ENCODE measurements at places on chromosomes 5 and 9.
A peak's percentile ranks its signal among the peaks of the same experiment; 100 is the strongest.

DNA sequence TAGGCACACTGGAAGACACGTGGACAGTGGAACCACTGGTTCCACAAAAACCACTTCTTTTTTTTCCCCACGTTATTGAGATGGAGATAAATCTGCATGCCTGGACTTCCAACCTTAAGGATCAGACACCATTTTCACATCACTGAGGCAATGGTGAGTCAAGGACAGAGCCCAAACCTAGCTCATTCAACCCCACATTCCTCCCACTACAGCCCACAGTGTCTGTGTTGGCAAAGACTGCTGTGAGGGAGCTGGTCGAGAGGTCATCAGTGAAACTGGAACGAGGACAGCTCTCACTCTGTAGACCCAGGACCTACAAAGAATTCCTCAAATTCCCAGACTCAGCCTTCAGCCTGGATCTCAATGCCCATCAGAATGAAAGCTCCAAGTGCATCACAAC, 74.8 kb downstream of the ABCA1 start:
- no peak for DNase-seq

GRCh38 chr9:18154661-18155060, 319.3 kb upstream of the ADAMTSL1 start:
- no peak for DNase-seq

GRCh38 chr5:172175263-172175719, 12.7 kb downstream of the STK10 start:
- peak; percentile 90 for DNase-seq

- no peak for DNase-seq
Observed at GRCh38 chr5:165076686-165077085, 1571.3 kb downstream of the MAT2B start.

GRCh38 chr5:61489574-61489973, 157.5 kb downstream of the ZSWIM6 start:
- DNase-seq: no peak

DNA sequence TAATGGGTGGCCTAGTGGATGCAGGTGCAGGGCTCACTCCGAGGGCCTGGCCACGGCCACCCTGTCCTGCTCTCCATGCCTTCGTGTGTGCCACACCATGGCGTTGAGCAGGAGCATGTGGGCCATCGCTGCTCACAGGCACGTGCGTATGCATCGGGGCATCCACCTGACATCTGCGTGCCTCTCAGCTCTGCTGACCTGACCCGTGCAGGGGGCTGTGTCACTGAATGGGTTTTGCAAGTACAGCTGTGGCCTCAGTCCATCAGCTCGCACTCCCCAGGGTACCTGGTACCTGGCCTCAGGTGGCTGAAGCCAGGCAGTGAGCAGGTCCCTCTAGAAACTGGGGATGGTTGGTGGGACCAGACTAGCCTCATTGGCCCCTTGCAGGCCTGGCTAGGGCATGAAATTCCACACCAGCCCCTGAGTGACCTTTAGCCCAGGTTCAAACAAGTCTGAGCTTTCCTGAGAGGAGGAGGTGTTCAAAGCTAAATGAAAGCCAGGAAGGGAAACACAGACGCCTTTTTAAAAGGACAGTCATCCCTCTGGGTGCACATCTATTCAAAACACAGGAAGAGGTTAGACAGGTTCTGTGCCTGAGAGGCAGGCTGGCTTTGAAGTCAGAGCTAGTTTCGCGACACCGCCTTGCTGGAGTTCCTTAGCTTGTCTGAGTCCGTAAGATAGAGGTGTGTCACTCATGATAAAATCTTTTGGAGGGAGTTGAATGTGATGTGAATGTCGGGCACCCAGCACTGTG, 74.0 kb downstream of the MACROH2A1 start:
- DNase-seq: peak; percentile 37

- DNase-seq: peak; percentile 87
Observed at GRCh38 chr5:463952-464351, 21.0 kb downstream of the EXOC3 start.

DNA sequence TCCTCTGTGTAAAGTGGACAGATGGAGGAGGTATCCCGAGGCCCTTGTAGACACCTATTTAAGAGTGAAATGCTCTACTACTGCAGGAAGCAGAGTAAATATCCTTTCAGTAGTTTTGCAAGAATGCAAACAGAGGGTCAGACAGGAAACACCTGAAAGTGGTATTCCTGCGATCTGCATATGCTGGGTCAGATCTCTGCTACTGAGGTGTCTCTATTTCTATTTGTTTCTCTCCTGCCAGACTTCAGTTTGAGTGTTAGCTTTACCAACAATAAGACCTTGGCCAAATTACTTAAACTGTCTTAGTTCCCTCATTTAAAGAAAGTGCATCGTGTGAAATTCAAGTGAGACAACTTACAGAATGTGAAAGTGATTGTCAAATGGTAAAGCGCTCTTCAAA, 47.6 kb downstream of the JAKMIP2 start:
- no peak for DNase-seq

DNA sequence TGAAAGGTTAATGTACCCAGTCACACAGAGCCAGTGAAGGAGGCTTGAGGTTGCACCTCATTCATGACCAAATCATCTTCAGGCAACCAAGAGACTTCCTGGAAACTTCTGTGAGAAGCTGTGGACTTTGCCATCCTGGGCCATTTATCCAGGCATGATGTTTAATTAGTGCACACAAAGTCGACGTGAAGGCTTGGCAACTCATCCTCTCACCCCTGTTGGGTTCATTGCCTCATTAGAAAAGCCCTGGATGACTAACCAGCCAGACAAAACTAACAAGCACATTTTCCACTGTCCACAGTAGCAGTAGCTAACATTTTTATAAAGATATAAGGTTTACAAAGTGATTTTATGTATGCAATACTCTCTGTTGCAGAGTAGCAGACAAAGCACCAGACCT, 65.7 kb upstream of the ZNF462 start:
- no peak for DNase-seq

DNA sequence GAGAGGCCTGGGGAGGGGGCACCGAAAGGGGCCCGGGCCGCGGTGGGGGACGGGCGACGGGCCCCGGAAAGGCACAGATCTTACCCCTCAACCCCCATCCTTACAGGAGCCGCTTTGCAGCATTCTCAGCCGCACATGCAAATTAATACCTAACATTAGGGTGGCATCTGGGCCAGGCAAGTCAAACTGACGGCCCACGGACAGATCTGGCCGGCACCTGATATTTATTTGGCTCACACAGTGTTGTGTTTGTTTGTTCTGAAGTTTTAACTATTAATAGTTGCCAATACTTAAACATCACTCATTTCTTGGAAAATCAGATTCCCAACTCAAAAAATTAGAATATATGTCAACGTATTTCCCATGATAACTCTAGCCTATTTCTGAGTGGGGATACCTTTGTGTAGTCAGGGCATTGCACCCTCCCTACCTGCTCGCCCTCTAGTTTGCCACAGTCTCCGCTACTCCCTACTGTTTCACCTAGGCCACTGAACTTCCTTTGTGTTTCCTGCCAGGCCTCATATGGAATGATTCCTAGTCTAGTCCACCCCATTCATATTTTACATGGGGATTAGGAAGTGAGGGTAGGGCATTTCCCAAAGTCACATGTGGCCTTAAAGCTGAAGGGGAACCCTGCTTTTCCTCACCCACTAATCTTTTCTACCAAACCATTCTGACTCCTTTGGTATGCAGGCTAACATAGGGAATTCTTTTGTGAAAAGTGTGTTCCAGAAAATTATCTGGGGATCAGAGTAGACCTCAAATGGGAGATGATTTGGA, 71.9 kb upstream of the LARP1 start:
- DNase-seq: no peak

- DNase-seq: no peak
Observed at GRCh38 chr5:36915653-36916052, 39.1 kb downstream of the NIPBL start.

DNA sequence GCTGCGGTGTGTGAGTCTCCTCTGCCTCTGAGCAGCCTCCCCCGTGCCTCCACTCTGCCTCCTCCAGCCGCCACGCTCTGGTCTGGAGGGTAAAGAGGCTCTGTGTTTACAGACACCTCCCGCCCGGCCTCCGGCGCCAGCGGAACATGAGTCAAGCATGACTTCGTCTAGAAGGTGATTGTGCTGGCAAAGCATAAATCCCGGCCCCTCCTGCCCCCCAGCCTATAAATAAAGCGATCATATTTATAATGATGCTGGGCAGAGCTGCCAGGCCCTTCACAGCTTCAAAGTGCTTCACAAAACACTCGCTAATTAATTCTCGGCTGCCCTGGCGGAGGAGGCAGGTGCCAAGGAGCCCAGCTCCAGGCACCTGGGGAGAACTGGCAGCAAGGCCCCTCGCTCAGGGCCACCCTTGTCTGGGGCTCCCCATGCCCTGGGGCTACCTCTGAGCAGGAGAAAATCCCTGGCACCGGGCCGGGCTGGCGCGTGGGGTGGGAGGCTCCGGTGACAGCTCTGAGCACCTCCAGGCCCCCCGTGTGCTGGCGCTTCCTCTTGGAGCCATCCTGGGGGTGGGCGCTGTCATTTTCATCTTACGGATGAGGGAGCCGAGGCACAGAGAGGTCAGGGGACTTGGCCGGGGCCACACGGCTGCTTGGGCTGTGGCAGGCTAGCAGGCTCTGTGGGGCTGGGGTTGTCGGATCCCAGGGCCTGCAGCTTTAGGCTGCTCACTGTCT, 87.8 kb downstream of the RXRA start:
- no peak for DNase-seq

Measured in CD8-positive, alpha-beta memory T cell (primary cell).